ENCODE measurements at places on chromosomes 16 and 17. TPM values are rescaled to one million over a fixed set of nuclear protein-coding genes. Genes with fewer than 3 reads are reported as not detected.
A peak's percentile ranks its signal among the peaks of the same experiment; 100 is the strongest.

DHX58 gene
- 0.43 TPM for total RNA-seq

CHP2 gene
- not detected for total RNA-seq

KRTAP3-1 gene
- not detected for total RNA-seq

PMFBP1 gene
- total RNA-seq: 3.9 TPM

MOSMO gene
- 15.7 TPM for total RNA-seq

TTYH2 gene
- total RNA-seq: 1.1 TPM

WFIKKN1 gene
- total RNA-seq: 42.8 TPM

KRTAP1-5 gene
- total RNA-seq: not detected

MSLN gene
- 0.50 TPM for total RNA-seq

TIMM22 gene
- total RNA-seq: 14.3 TPM

SLC12A3 gene
- not detected for total RNA-seq

DNA sequence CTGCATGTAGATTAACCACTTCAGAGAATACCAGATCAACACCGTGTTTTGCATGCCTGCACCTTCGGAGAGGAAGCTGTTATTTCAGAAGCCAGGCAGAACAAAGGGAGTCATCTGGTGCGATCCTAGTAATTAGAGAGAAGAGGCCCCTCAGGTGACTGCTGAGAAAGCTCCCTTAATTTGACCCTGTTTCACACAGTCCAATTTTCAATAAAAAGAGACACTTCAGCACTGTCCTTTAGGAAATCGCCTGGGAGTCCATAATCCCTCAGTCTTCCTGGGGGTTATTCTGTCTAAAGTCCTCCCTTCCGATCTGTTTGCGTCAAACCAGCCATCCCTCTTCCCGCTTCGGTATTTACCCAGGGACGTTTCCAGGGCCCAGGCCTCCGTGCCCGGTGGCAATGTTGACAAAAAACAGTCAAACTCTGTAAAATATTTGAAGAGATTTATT is 23.4 kb upstream of the TNRC6C start:
- peak overlapping the region; percentile 96 for H3K27ac ChIP-seq
- peaks cover 8% of the 10 kb centered on the region for H3K27me3 ChIP-seq
- H3K4me1 ChIP-seq: peaks cover 38% of the 10 kb centered on the region
- no peak for DNase-seq
- peak overlapping the region; percentile 60 for H3K4me3 ChIP-seq

GRCh38 chr17:4469552-4469951 is 29.1 kb upstream of the SPNS2 start:
- no peak overlapping the region for H3K27ac ChIP-seq
- no peak overlapping the region for H3K4me3 ChIP-seq
- no peaks in the 10 kb centered on the region for H3K36me3 ChIP-seq
- DNase-seq: no peak
- no peaks in the 10 kb centered on the region for H3K4me1 ChIP-seq

DNA sequence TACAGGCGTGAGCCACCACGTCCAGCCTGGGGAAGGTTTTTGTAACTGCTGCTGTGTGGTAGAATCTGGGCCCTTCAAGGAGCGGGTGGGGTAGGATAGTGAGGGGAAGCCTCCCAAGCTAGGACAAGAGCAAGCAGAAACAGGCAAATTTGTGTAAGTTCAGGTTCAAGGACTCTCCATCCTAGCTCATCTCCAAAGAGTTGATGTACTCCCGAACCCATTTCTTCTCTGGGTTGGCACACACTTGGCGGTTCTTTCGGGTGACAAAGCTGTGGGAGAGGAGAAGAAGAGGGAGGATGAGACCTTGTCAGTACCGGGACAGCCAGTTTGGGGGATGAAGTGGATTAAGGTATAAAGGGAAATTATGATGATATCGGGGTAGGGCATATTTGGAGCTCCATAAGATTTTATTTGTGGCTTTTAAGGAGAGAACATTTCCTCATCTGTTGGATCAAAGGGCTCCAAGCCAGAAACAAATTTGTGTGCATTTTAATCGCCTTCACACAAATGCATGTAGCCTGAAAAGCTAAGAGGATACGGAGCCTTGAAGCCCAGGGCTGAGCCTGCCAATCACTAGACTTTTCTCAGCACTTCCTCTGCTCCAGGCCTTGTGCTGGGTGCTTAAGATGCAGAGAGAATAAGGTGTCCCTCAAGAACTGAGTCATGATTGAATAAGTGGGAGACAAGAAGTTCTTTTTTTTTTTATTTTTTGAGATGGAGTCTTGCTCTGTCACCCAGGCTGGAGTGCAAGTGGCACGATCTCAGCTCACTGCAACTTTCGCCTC is 3.7 kb upstream of the HEATR9 start:
- peaks cover 3% of the 10 kb centered on the region for H3K27me3 ChIP-seq
- H3K4me1 ChIP-seq: peaks cover 10% of the 10 kb centered on the region
- H3K4me3 ChIP-seq: no peak overlapping the region
- no peaks in the 10 kb centered on the region for H3K36me3 ChIP-seq
- no peak overlapping the region for H3K27ac ChIP-seq

- no peaks in the 10 kb centered on the region for H3K36me3 ChIP-seq
- no peak overlapping the region for H3K27ac ChIP-seq
- no peaks in the 10 kb centered on the region for H3K27me3 ChIP-seq
- no peak overlapping the region for H3K4me3 ChIP-seq
- DNase-seq: no peak
- H3K4me1 ChIP-seq: peaks cover 20% of the 10 kb centered on the region
Observed at GRCh38 chr16:21226749-21227148, 6.8 kb upstream of the ANKS4B start.

- H3K4me1 ChIP-seq: peaks cover 2% of the 10 kb centered on the region
- no peak for DNase-seq
- H3K27ac ChIP-seq: no peak overlapping the region
- no peaks in the 10 kb centered on the region for H3K27me3 ChIP-seq
Observed at GRCh38 chr17:83198366-83199341, 119.2 kb downstream of the METRNL start.

- H3K4me1 ChIP-seq: no peaks in the 10 kb centered on the region
- no peaks in the 10 kb centered on the region for H3K27me3 ChIP-seq
- DNase-seq: no peak
- H3K4me3 ChIP-seq: no peak overlapping the region
Observed at GRCh38 chr17:31915456-31916100, 14.1 kb upstream of the UTP6 start.

DNA sequence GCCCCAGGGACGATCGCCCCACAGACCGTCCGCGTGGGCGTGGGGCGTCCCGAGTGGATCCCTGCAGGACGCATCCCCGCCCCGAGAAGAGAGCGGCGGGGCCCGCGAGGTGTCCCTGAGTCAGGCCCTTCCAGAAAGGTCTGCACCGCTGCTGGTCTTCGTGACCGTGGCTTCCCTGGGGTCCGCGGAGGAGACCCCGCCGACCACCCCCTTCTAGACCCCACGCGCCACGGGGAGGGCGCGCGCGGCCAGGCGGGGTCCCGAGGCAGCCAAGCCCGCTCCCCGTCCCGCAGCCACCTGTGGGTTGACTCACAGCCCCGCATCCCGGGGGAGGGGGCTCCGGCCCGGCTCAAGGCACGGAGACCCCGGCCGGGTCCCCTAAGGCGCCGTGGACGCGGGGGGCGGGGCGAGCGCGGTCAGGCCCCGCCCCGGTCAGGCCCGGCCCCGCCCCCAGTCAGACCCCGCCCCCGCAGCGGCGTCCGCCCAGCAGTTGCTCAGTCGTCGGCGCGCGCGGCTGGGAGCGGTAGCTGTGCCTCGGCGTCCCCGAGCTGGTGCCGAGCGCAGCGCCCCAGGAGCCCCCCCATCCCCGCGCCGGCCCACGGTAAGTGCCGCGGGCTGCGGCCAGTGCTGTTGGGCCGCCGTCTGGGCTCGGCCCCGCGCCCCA is at the start of gene BAIAP3:
Gene BAIAP3, plus strand, starts transcription at position 497 of the 664 bp plus-strand sequence. CDS start 4,905 bp downstream, outside the sequence.
- H3K36me3 ChIP-seq: no peaks in the 10 kb centered on the region
- H3K27ac ChIP-seq: peak within 1 kb of the TSS; percentile 59
- peak within 1 kb of the TSS; percentile 50 for H3K4me3 ChIP-seq

- no peaks in the 10 kb centered on the region for H3K36me3 ChIP-seq
- no peak for DNase-seq
- H3K27me3 ChIP-seq: peaks cover 20% of the 10 kb centered on the region
- no peak overlapping the region for H3K4me3 ChIP-seq
- H3K27ac ChIP-seq: no peak overlapping the region
Observed at GRCh38 chr17:65447823-65448222, 113.6 kb downstream of the AXIN2 start.

GRCh38 chr17:47275245-47275984 is 21.8 kb downstream of the ITGB3 start:
- peaks cover 14% of the 10 kb centered on the region for H3K4me1 ChIP-seq
- peak overlapping the region; percentile 5 for H3K4me3 ChIP-seq
- peak; percentile 27 for DNase-seq
- H3K36me3 ChIP-seq: no peaks in the 10 kb centered on the region
- peak overlapping the region; percentile 34 for H3K27ac ChIP-seq

- peaks cover 3% of the 10 kb centered on the region for H3K36me3 ChIP-seq
- no peak overlapping the region for H3K4me3 ChIP-seq
- DNase-seq: no peak
- peaks cover 1% of the 10 kb centered on the region for H3K4me1 ChIP-seq
Observed at GRCh38 chr17:17523001-17523730, 27.0 kb upstream of the RASD1 start.

DNA sequence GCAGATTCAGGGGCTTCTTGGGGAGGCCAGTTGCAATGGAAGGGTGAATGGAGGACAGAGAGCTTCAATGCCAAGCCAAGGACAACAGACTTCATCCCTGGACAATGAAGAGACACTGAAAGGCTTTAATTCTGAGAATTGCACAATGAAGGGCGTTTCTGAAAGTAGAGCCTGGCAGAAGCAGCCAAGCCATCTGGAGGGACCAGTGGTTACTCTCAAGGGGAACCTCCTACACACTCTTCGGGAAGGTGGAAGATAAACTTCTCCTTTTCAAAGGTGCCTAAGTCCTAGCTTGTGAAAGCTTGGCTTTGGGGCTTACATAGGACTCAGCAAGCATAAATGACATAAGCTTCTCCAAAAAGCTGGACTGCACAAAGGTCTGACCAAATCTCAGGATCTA is 6.2 kb upstream of the CES1 start:
- H3K36me3 ChIP-seq: no peaks in the 10 kb centered on the region
- no peaks in the 10 kb centered on the region for H3K4me1 ChIP-seq
- H3K27me3 ChIP-seq: peaks cover 24% of the 10 kb centered on the region
- H3K27ac ChIP-seq: no peak overlapping the region

DNA sequence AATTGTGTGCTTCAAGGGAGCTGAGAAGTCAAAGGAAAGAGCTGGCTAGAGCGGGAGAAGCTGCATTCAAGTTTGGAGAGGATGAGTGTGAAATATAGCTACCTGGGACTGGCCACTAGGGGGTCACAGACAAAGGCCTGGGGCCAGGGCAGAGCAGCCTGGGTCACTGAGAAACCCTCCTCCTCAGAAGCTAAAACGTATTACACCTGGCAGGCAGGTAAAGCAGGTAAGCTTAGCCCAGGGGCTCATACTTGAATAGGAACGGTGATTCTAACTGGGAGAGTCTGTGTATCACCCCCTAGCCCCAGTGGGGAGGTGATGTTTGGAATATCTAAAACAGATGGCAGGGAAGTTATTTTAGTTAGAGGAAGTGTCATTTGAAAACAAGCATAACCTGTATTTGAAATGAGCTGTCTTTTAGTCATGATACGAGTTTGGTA is 6.8 kb downstream of the KRT37 start:
- peaks cover 15% of the 10 kb centered on the region for H3K27me3 ChIP-seq
- no peak overlapping the region for H3K4me3 ChIP-seq
- peaks cover 22% of the 10 kb centered on the region for H3K4me1 ChIP-seq
- H3K36me3 ChIP-seq: no peaks in the 10 kb centered on the region
- DNase-seq: peak; percentile 26
- no peak overlapping the region for H3K27ac ChIP-seq

DNA sequence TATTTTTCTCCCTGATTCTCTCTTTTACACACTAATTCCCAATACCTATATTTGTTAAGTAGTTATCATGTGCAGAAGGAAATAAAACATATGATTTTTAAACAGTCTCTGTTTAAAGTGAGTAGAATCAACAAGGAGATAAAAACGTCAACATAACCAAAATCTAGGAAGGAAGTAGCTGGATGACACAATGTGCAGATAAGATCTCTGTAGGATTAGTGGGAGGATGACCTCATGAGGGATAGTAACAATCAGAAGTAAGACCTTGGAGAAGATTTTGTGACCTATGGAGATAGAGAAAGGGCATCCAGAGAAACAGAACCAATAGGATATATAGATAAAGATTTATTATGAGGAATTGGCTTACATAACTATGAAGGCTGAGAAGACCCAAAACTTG is 262.6 kb upstream of the CDH11 start:
- H3K4me3 ChIP-seq: no peak overlapping the region
- no peak overlapping the region for H3K27ac ChIP-seq
- DNase-seq: no peak
- H3K27me3 ChIP-seq: peaks cover 7% of the 10 kb centered on the region
- H3K36me3 ChIP-seq: no peaks in the 10 kb centered on the region

- no peak for DNase-seq
- peaks cover 5% of the 10 kb centered on the region for H3K4me1 ChIP-seq
- H3K27me3 ChIP-seq: peaks cover 47% of the 10 kb centered on the region
- no peak overlapping the region for H3K4me3 ChIP-seq
Observed at GRCh38 chr16:89572073-89572484, 3.5 kb upstream of the CPNE7 start.

DNA sequence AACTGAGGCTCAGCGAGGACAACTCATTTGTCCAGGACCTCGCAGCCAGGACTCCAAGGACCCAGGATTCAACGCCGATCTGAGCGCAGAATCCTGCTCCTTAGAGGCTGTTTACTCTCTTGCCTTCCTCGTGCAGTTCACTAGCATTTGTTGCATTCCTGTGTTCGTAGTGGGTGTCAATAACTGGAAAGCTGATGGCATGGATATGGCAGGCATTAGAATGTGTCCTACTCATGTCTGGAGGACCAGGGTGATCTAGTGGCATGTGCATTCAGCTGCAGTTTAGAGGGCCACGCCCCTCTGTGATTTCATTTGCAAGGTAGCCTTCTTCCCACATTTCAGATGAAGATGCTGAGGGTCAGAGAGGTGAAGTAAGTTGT is 510 bp downstream of the CRISPLD2 start:
- H3K27ac ChIP-seq: no peak overlapping the region
- DNase-seq: no peak
- no peaks in the 10 kb centered on the region for H3K36me3 ChIP-seq
- peaks cover 4% of the 10 kb centered on the region for H3K4me1 ChIP-seq
- peaks cover 85% of the 10 kb centered on the region for H3K27me3 ChIP-seq
